ENCODE measurements at places on chromosomes 3 and 15.

GRCh38 chr3:145898487-145898886, 262.5 kb downstream of the PLOD2 start:
- no peak for DNase-seq

GRCh38 chr3:128438488-128439072, 28.1 kb downstream of the DNAJB8 start:
- DNase-seq: no peak

DNA sequence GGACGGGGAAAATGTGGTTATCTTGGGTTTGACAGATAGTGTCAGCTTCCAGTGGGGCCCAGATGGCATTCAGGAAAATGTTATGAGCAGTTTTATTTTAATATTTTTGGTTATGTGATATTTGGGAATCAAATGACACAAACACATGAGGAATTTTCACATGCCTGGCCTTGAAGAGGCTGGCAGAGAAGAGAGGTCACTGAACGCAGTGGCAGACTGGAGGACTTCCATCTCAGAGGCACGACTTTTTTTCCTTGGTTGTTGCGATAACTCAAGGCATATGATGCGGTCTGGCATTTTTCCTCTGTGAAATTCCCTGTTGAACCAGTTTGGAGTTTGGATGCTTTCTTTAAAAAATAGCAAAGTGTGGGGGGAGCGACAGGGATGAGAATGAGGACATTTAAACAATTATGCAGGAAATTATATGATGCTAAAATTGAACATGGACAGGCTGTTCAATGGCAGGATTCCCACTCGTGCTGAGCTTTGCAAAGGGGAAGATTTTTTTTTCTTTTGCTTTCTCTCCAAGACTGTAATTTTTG, 36.9 kb upstream of the ARPP21 start:
- DNase-seq: no peak

- no peak for DNase-seq
Measured at GRCh38 chr3:106842151-106842550, 535.1 kb upstream of the CCDC54 start.

Measured in caudate nucleus (tissue), 63 donors.